ENCODE measurements at places on chromosomes 1 and 21.
A peak's percentile ranks its signal among the peaks of the same experiment; 100 is the strongest.

GRCh38 chr21:31326522-31327242 is 17.4 kb downstream of the TIAM1 start:
- peak; percentile 25 for DNase-seq

DNA sequence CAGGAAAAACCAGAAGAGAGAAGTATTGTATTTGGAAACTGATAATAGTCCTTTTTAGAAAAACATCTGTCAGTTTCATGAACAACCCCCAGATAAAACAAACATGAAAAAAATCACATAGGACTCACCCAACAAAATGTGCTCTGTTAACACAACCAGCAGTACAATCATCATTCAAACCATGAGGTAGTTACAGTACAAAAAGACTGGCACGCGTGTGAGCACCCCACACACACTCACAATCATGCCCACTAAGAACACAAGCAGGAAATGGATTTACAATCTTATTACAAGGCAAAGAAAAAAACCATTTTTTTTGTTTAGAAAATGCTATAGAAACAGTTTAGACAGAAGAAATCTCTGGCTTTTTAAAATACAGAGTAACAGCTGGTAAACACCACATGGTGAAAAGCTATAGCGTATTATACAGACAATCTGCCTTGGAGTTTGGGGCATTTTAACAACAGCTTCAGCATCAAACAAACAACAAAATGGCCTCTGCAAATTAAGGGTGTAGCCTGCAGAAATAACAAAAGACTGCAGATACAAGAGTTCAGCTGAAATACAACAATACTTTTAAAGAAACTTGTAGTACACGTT is 180.0 kb downstream of the CDC7 start:
- DNase-seq, result no peak

DNA sequence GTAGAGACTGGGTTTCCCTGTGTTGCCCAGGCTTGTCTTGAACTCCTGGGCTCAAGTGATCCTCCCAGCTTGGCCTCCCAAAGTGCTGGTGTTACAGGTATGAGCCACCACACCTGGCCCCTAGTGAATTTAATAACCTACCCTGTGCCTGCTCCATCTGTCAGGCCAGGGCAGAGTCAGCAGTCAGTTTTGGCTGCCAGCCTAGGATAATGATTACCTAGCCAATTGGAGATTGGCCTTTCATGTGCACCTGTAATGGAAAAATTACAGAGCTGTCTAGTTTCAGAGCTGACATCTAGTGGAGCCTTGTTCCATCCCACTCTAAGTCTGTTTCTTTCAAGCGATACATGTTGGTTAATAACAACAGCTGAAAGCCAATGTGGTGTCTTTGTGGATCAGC is 92.0 kb downstream of the DIRAS3 start:
- no peak for DNase-seq

DNA sequence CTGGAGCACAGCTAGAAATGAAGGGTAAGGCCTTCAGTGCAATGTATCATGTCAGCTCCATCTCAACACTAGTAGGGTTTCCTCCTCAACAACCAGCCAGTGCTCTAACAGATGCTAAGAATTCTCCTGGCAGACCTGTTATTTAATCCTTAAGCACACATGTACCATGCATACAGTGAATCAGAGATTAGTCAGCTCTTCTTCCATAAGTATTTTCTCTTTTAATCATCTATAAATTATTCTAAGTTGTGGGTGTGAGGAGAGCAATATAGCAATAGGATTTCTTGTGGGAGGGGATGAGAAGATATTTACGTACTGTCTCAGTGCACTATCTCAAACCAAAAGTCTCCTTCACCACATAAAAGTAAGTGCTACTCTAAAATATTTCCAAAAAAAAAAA is 95.3 kb downstream of the COP1 start:
- no peak for DNase-seq

DNA sequence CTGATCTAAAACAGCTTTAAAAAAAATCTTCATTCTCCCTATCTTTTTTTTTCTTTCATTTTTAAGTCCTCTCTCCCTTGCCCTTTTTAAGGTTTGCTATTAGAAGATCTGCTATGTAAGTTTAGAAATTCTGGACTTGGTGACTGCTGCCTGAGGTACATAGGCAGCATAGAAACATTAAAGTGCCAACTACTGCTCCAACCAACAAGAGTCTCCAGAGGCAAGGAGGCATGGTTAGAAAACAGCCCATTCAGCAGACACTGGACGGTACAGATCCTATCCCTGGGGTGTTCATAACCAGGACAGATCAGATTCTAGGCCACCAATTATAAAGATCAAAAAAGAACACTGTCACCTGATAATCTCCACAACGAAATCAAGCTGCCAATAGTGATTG is 36.6 kb downstream of the GPR3 start:
- no peak for DNase-seq

- peak; percentile 40 for DNase-seq
Observed at GRCh38 chr1:10867138-10867721, 70.8 kb upstream of the CASZ1 start.

GRCh38 chr21:26832546-26832945 is 12.7 kb downstream of the ADAMTS1 start:
- DNase-seq, result no peak

- DNase-seq, result no peak
Observed at GRCh38 chr1:210588946-210589345, 260.2 kb downstream of the HHAT start.

- DNase-seq, result no peak
Observed at GRCh38 chr1:196143602-196144342, 464.5 kb downstream of the KCNT2 start.

DNA sequence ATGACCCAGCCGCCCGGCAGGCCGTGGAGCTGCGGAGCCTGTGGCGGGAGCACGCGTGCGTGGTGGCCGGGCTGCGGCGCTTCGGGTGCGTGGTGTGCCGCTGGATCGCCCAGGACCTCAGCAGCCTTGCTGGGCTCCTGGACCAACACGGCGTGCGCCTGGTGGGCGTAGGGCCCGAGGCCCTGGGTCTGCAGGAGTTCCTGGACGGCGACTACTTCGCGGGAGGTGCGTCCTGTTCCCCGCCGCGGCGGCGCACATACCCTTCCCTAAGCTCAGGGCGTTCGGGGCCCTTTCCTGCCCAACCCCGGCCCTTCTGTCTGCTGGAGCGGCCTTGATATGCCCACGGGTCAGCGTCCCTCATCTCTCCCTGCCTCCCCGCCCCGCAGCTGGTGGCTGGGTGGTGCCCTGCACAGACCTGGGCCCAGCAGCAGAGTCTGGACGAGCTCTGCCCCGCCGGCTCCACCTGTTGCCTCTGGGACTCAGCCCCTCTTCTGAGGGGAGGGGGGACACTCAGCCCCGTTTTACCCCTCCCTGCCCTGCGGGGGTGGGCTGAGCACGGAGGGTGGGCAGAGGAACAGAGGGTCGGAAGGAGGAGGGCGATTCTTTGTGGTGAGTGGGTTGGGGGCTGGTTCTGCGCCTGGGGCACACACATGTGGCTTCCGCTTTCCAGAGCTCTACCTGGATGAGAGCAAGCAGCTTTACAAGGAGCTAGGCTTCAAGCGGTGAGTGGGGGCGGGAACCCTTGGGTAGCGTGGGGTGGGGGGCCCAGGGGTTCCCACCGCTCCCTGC is 688 bp downstream of the PRXL2B start:
- no peak for DNase-seq

- DNase-seq, result no peak
Observed at GRCh38 chr1:60113028-60113427, 39.5 kb upstream of the C1orf87 start.

GRCh38 chr1:51210676-51211075 is 25.4 kb upstream of the RNF11 start:
- DNase-seq, result no peak

DNA sequence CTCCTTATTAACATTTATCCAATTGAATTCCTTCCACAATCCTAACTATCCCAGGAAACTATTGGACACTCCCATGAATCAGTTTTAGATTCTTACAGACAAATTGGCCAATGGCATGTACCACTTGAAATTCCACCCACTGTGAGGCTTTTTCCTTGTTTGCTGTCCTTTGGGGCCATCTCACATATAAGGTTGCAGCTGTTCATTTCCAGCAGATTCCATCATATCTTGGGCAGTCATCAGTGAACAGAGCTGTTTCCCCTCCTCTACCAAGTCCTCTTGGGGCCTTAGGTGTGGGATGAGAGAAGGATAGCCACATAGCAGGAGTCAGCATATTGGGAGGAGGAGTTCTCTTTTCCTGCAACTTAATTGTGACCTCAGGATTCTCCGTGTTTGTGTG is 109.1 kb downstream of the HHAT start:
- DNase-seq, result no peak

- no peak for DNase-seq
Observed at GRCh38 chr1:78553859-78554258, 63.1 kb downstream of the PTGFR start.

GRCh38 chr1:198669023-198669698 is 30.3 kb downstream of the PTPRC start:
- no peak for DNase-seq

DNA sequence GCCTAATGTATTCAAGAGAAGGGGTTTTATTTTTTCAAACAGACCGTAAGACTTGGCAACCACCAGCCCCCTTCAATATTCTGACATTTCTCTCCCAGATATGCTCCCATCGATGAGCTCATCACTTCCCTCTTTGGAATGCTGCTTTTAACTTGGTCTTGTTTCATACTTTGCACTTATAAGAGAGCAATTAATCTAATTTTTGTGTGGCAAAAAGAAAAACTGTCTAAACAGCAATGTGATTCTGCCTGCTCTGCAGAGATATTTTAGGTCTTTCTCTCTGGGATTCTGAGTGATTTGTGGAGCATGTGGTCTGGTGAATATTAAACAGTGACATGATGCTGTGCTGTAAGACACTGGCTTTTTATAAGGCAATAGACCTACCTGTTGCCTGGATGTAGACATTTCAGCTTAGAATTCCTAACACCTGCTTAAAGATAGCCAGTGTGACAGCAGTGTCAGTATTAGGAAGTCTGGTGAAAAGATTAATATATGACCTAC is 284.8 kb downstream of the BACH1 start:
- DNase-seq, result no peak

DNA sequence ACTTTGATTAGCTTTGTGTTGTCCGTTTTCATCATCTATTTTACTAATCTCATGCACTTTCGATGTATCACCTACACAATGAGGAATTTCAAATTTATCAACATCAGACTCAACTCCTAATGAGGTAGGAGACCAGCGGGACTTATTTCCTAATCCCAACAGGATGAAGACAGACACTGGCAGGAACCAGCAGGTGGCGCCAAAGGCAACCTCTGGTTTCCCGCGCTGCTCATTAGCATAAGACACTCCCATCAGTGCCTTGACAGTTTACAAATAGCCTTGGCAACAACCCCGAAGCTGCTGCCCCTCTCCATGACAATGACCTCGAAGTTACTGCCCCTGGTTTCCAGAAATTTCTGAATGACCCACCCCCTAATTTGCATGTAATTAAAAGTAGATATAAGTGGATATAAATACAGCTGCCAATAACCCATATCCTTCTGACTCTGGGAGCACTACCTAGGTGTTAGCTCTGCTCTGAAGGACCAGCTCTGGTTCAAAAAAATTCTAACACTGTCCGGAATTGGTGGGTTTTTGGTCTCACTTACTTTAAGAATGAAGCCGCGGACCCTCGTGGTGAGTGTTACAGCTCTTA is 974.8 kb downstream of the ADGRL2 start:
- no peak for DNase-seq

GRCh38 chr1:84117868-84118267 is 26.2 kb upstream of the PRKACB start:
- no peak for DNase-seq

GRCh38 chr1:119222271-119222670 is 81.8 kb upstream of the WARS2 start:
- DNase-seq, result no peak

All from stimulated activated CD8-positive, alpha-beta memory T cell treated with anti-CD3 and anti-CD28 coated beads, Interleukin-4, amount 100 ng/mL, for 4 hours (primary cell).